ENCODE measurements at places on chromosomes 3 and 15.

DNA sequence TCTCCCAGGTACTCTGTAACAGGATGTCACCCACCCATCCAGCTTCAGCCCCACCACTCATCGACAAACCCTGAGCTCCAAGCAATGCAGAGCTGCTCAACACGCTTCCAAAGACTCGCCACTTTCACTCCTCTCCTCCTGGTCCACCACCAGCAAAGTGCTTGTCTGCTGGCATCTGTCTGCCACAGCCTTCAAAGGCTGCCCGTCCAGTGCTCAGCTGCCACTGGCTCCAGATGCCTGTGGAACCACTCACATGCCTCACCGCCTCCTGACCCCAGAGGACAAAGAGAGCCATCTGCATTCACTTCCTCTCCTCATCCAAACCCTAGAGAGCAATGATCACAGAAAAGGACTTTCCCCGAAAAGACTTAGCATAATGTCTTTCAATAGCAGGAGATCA lies 109.5 kb upstream of the OCA2 start:
- DNase-seq, result peak; percentile 11

DNA sequence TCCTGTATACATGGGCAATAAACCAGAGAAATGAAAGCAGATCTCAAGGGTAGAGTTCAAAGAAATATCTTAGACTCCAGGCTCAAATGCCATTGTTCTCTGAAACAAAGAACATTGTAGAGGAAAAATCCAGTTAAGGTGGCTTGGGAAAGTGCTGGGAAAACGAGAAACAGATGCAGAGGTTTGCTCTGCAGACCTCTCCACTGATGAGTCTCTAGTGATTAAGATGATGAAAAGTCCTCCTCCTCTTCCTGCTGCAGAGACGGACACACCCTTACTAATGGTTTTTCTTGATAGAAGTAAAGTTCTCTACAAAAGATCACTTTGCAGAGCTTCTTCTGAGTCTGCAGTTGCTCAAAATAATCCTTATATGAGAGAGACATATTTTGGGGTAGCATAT lies 264.7 kb downstream of the GABRG3 start:
- DNase-seq, result no peak

DNA sequence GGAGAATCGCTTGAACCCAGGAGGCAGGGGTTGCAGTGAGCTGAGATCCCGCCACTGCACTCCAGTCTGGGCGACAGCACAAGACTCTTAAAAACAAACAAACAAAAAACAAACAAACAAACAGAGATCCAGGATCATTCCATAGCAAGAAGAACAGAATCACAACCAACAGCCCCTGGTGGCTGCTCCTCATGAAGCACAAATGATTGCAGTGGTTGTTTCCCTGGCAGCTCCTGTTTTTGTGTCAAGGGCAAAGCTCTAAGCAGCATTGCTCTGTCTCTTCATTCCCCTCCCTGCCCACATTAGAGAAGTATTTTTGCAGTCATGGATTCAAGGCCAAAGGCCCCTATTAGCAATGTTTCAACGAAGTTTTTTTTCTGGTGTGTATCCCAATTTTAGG lies 25.8 kb upstream of the BLM start:
- DNase-seq, result no peak

- DNase-seq, result no peak
Measured at GRCh38 chr3:161333696-161334095, 37.6 kb downstream of the SPTSSB start.

- no peak for DNase-seq
Measured at GRCh38 chr3:194221336-194221735, 85.4 kb downstream of the HES1 start.

GRCh38 chr3:63652066-63652725 lies at the start of gene SNTN:
Gene SNTN, plus strand, starts transcription at chr3:63652675. Its CDS starts 13 bp downstream, at chr3:63652688.
- no peak for DNase-seq

DNA sequence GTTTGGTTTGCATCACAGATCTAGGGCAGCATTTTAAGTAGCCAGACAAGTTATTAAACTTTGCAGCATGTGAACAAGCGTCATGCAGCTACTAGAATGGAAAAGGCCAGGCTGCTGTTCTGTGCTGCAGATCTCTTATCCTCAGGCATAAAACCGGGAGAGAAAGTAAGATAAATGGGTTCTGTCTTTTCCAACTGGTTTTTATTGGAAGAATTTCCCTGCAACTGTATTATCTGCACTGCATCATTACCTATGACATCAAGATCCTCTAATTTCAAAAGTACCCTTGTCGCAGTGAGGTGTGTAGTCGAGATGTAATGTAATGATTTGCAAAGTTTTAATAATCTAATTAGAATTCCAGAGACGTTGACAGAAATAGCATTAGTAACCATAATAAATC lies 240.3 kb downstream of the FEZF2 start:
- no peak for DNase-seq

GRCh38 chr3:128683957-128684356 lies 33.3 kb upstream of the RPN1 start:
- DNase-seq, result no peak

GRCh38 chr15:91821458-91821857 lies 32.0 kb upstream of the SLCO3A1 start:
- DNase-seq, result no peak

GRCh38 chr15:70486451-70487386 lies 276.6 kb downstream of the UACA start:
- DNase-seq, result no peak

DNA sequence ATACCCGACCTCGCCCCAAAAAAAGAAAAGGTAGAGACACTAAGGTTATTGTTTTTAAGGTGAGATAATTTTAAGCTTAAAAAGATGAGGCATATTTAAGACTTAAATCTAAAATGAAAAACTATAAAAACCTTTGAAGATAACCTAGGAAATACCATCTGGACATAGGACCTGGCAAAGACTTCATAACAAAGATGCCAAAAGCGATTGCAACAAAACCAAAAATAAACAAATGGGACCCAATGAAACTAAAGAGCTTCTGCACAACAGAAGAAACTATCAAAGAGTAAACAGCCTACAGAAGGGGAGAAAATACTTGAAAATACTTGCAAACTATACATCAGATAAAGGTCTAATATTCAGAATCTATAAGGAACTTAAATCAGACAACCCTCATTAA lies 80.9 kb downstream of the TMCC1 start:
- DNase-seq, result no peak

DNA sequence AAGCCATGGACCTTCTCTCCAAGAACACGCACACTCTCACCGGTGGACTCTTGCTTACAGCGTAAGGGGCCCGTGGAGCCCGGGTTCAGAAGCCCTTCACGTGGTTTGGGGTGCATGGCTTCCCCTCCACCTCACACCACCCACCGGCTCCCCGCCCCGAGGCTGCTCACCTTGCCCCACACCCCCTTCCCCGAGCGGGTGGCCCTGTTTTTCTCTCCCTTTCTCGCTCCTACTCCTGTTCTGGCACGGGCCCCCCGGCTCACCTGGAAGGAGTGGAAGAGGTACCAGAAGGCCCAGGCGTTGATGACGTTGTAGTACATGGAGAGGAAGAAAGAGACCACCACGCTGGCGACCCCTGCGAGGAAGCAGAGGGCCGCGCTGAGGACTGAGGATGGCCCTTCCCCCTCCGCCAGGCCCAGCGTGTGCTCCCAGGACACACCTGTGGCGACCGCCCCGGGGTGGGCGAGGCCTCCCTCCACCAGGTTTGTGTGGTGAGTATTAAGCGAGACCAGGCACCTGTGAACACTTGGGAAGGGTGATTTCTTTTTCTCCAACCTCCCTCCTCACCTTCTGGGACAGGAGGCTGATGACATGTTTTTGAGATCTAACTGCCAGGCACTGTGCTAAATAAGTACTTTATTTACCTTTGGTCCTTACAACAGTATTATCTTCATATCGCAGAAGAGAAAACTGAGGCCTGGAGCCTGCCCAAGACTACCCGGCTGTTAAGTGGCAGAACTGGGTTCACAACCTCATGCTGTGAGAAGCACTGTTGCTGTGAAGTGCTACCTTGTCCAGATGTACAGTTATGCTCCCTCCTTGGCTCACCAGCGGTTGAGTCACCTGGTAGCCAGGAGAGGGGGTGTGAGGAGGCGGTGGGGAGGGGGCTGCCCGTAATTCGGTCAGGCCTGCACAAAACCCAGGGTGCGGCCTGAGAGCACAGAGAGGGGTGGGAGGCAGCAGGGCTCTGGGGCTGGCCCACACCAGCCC lies 16.3 kb downstream of the SLC6A20 start:
- no peak for DNase-seq

DNA sequence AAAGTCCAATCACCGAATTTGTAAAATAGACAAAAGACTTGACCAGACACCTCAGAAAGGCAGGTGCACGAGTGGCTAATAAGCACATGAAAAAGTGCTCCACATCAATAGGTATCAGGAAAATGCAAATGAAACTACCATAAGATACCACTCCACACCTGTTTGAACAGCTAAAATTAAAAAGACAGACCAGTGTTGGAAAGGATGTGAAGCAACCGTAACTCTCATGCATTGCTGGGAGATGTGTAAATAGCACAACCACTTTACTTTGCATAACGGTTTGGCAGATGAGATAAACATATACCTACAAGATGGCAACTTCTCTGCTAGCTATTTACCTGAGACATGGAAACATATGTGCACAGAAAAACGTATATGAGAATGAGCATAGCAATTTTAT lies 56.9 kb downstream of the CADPS start:
- peak; percentile 82 for DNase-seq

DNA sequence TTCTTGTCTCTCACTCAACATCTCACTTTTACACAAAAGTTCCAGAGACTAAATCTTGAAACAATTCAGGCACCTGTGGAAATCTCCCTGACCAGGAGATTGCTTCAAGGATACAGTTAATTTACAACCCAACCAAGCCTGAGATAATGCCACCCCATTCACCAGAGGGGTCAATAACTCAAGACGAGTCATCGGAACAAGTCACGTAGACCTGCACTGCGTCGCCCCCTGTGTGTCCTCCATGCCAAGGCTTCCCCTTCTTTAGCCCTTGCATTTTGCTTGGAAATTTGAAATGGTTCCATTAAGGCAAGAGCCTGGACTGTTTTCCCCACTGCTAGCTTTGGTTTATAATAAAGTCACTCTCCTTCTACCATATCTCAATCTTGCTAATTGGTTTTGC lies 129.0 kb upstream of the NEO1 start:
- DNase-seq, result no peak

DNA sequence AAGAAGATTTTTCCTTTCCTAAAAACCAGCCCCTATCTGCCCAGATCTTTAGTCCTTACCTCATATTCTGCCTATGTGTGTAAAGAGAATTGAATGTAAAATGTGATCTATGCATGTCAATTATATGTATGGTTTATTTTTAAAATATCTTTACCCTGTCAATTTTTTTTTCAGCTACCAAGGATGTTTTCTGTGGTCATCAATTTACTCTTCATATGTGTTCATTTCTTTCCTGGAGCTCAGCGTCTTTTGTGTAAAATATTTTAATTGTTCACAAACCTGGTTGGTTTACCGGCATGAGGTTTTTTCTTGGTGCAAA lies 1.7 kb upstream of the NR2F2 start:
- no peak for DNase-seq

DNA sequence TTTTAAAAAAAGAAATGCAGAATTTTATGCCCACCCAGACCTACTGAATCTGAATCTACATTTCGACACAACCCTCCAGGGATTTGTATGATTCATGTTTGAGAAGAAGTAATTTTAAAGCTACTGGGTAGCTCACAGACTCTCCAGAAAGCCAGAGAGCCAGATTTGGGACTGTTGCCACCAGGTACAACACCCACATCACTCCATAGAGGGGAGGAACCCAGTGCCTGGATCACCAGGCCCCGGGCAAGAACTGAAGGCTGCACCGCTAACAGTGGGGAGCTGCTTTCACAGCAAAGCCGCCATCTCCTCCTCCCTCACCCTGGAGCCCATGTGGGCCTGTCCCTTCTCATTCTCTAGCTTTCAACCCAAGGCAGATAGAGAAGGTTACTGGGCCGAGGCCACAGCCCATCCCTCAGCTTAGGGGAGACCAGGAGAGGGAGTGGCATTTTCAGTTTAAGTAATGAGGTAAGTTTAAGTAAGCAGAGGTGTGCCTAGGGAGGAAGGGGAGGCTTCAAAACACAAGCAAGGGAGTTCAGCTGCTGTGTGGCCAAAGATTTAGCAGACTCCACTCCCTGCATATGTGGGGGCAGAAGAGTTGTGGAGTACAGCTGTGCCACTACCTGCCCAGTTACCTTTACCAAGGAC lies 109.8 kb downstream of the IL12A start:
- no peak for DNase-seq

DNA sequence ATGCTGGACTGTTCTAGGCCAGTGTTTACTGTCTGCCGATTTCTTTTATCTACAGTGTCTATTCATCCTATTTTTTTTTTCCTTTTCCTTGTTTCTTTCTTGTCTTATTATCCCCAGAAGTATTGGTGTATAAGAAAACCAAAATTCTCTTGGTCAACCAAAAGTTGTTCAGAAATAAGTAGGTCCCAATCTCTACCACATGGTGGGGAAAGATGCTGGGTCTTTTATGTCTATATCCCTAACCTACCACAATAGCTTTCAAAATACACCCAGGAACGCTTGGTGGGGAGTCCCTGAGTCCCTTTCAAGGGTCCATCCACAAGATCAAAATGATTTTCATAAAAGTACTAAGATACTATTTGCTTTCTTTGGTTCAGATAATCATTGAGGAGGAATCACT lies 225.6 kb downstream of the CLSTN2 start:
- DNase-seq, result no peak

DNA sequence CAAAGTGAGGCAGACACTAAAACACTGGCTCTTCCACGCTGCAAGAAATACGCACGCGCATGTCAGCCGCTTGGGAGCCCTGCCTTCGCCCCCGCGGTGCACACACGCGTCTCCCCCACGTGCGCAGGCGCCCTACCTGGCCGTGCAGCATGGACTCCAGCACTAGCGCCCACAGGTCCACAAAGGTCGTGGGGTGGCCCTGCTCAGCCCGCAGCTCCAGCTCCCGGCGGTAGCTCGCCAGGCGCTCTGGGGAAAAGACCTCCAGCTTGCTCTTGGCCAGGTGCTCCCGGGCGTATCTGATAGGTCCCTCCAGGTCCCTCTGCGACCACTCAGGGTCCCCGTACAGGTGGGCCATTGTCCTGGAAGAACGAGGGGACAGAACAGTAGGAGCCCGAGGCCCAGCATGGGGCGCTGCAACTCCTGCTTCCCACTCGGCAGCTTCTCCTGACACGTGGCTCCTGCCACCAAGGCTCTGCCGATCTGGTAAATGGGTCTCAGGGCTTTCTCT lies 14.9 kb downstream of the PLA2G4D start:
- DNase-seq, result no peak

- DNase-seq, result peak; percentile 52
Measured at GRCh38 chr15:33616475-33616874, 305.7 kb downstream of the RYR3 start.
